Vagina (tissue), 2 donors: ENCODE measurements at places on chromosomes 12 and 14.

- DNase-seq = no peak
Observed at GRCh38 chr14:31194095-31194494, 13.5 kb downstream of the HECTD1 start.

GRCh38 chr14:77241955-77242354 is 29.1 kb downstream of the NGB start:
- no peak for DNase-seq

DNA sequence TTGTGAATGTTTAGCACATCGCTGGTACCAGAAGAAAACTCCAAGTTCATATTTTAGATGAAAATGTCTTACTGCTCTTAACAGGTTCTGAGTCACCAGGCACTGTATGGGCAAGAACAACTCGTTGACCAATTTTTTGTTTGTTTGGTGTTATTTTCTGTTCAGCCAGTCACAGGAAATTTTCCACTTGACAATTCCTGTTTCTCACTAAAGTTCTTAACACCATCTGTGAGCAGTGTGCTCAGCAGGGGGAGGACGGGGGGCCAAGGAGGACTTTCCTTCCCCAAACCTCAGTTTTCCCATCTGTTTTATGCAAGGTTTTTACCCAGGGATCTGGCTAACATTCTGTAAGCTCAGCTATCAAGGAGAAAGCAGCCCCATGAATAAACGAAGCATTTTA is 3.0 kb downstream of the NUAK1 start:
- DNase-seq = no peak

GRCh38 chr12:87140262-87140661 is 884.1 kb upstream of the MGAT4C start:
- DNase-seq = no peak

DNA sequence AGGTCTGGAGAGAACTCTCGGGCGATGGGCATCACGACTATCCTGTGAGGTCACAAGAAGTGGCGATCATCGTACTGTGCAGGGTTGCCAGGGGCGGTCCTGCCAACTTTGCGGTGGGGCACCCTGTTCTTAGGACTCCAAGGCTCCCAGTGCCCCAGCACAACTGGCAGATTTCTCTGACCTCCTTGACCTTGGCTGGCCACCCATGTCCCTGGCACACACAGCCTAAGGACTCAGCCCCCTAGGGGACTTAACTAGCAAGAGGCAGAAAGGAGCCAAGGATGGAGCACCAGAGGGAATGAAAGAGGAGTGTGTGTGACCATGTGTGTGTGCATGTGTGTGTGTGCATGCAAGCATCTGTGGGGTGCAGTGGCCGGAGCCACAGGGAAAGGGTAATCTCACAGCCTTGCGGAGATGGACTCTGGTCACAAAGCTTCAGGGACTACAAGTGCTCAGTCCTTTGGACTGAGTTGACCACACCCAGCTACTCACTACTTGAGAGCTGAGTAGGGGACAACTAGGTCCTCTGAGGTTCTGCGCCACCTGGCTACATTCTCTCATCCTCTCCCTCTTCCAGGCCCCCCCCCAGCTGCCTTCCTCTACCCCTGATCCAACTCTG is 13.7 kb downstream of the SLC48A1 start:
- DNase-seq = no peak

DNA sequence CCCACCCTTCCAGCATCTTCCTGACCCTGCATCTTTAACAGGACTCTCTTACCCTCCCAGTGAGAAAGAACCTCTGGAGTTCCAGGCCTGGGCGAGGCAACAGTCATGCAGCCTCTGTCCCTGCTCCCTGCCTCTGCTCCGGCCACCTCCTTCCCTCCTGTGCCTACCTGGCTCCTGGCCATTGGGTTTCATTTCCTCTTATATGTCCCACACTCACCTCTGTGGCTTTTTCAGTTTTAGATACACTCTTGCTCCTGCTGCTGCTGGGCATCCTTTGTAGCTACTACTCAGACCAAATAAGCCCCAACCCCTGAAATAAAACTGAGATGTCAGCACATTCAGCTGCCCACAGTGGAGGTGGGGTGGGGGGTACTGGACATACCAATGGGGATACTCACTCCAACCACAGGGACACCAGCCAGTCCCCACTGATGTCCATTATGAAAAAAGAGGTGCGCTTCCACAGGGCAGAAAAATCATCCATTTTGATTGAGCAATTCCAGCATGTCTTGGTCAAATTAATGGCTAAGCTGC is 99.1 kb upstream of the NRXN3 start:
- no peak for DNase-seq

DNA sequence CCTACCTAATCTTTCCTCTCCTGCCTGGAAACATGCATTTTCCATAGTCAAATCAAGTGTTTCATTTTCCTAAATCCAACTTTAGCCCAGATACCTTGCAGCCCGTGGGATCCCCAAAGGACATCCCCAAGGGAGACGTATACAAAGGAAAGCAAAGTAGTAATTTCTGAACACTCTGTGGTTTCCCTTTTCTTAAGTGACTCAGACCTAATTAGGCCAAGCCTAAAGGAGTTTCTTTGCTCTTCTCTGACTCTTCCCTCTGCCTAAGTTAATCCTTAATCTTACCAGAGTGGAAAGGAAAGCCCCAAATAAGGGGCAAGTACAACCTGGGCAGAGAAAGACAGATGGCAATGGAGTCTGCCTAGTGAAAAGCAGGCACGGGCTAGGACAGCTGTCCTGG is 250.3 kb downstream of the SPTSSA start:
- DNase-seq = no peak

GRCh38 chr12:29695026-29695425 is 88.7 kb downstream of the TMTC1 start:
- no peak for DNase-seq

GRCh38 chr12:31008241-31008761 is 65.4 kb upstream of the DDX11 start:
- no peak for DNase-seq

DNA sequence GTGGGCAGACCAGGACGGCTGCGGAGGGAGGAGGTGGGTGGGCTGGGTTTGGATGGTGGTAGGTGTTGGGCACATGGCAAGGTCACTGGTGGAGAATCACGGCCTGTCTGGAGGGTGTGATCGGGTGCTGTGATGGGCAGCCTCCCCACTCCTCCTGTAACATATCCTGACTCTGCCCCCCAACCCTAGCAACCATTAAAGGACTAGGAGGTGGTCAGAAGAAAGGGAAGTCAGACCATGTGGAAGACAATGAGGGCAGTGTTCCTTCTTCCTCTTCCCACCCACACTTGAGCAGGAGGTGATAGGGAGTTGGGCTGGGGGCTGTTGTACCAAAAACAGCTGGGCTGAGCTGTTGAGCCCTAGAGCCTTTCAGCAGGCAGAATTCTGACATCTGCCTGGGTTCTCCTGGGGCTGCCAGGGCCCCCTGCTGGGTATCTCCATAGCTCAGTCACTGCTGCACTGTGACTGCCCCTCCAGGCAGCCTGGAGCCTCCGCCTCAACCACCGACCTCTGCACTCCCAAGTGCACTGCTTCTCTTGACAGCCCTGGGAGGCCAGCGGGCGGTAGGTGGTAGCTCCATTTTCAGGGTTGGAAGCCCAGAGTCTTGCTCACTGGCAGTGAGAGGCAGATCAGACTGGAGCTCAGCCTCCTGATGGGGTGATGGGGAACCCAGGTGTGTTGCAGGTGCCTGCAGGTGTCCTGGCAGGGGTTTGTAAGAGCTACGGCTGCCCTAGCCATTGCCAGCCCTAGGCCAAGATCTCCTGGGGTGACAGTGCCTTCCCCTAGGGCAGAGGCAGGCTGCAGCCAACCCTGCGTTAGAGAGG is 15.4 kb downstream of the VASH1 start:
- peak; percentile 87 for DNase-seq

DNA sequence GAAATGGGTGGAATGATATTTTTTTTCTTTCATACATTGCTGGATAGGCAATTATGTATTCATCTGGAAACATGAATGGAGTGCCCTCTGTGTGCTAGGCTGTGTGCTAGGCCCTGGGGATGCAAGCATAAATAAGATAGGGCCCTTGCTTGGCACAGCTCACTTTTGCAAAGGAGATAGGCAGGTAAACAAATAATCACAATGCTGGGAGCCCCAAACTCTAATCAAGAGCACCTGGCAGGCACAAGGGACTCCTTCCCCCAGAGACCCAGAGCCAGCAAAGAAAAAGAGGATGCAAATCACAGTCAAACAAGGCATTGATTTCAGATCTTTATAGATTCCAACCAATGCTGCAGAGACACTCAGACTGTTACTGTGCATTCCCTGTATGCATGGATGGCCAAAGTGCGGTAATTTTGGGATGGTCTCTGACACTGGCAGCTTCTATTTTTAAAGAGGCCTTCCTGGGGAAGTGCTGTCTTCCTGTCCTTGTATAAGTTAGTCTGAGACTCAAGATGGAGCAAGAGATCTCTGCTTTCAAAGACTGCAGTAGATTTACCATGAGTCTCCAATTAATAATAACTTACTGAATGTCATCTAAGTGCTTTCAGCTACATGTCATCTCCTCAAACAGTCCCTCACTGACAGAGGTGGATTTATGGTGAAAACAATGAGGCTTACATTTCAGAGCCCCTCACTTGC is 45.1 kb upstream of the CPM start:
- no peak for DNase-seq
